ENCODE measurements at places on chromosomes 1 and 21.

GRCh38 chr1:59310549-59311250 lies 13.8 kb downstream of the FGGY start:
- DNase-seq = no peak

- no peak for DNase-seq
These were observed 72.2 kb upstream of the GADD45A start for GRCh38 chr1:67612788-67613241.

- no peak for DNase-seq
These were observed 5.0 kb downstream of the TRIT1 start for GRCh38 chr1:39877980-39878956.

- no peak for DNase-seq
These were observed 15.9 kb downstream of the ZMYND12 start for GRCh38 chr1:42439940-42440339.

DNA sequence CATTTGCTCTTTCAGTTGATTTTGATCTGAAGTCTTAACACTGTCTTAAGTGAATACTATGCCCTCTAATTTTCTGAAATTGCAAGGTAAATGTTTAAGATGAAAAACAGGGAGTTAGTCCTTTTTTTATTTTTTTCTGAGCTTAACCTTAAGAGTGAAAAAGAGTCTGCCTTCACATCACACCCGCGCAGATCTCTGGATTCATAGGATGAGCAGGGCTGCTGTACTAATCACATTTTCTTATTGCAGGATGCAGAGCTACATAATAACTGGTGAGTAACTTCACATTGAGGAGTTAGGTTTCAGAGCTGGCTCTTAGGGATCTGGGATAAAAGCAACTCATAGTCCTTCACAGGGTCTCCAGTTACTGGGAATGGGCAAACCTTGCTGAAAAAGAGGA lies 188.7 kb upstream of the ATP1B1 start:
- peak; percentile 42 for DNase-seq

DNA sequence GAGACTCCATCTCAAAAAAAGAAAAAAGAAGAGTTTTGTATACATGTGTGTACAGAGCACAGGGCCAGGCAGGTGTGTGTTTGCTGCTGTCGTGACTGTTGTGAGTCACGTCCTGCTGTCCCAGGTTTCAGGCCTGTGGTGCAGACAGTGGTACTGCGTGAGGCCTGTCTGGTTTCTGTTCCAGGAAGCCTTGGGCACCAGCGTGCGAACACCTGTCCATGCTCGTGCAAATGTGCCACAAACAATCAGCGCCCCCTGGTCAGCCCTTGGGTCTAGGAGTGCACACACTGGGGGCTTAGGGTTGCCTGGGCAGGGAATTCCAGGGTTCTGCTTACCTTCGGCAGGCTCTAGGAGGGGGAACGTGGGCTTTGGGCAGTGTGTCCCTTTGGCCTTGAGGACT lies 16.9 kb downstream of the GPR157 start:
- DNase-seq = no peak

- no peak for DNase-seq
These were observed 323.5 kb downstream of the DUSP10 start for GRCh38 chr1:221418346-221418745.

- no peak for DNase-seq
These were observed 44.1 kb upstream of the WLS start for GRCh38 chr1:68276448-68276847.

- DNase-seq = no peak
These were observed 346.2 kb upstream of the SNX7 start for GRCh38 chr1:98315309-98315708.

GRCh38 chr21:43921571-43921978 lies 56.6 kb downstream of the AGPAT3 start:
- no peak for DNase-seq

GRCh38 chr1:222794656-222795474 lies 20.0 kb upstream of the DISP1 start:
- no peak for DNase-seq

DNA sequence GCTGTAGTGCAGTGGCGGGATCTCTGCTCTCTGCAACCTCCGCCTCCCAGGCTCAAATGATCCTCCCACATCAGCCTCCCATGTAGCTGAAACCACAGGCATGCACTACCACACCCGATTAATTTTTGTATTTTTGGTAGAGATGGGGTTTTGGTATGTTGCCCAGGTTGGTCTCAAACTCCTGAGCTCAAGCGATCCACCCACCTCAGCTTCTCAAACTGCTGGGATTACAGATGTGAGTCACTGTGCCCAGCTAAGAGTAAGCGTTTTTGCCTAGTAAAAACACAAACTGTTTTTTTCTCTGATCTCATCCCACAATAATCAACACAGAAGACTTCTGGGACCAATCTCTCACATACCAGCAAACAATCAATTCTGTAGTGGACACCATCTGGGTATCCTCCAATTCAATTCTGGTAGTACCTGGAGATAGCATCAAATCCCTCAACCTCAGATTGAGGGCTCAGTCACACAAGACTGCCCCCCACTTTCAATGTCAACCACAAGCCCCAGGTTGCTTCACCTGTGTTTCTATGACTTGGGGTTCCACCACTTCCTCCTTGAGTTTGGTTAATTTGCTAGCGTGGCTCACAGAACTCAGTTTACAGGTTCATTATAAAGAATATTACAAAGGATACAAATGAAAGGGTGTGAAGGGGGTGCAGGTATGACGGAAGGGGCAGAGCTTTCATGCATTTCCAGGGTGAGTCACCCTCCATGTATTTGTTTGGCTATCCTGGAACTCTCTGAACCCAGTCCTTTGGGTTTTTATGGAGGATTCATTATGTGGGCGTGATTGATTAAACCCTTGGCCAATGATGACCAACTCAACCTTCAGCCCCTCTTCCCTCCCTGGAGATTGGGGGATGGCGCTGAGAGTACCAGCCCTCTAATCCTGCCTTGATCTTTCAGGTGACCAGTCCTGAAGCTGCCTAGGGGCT lies 40.0 kb upstream of the RHOU start:
- no peak for DNase-seq

GRCh38 chr1:223222377-223222776 lies 79.3 kb upstream of the TLR5 start:
- no peak for DNase-seq

- DNase-seq = no peak
These were observed at the start of gene LPAR3 for GRCh38 chr1:84892705-84893618. TSS of gene LPAR3 (minus strand) at chr1:84893206. CDS start at chr1:84866120, 27,086 bp downstream.

DNA sequence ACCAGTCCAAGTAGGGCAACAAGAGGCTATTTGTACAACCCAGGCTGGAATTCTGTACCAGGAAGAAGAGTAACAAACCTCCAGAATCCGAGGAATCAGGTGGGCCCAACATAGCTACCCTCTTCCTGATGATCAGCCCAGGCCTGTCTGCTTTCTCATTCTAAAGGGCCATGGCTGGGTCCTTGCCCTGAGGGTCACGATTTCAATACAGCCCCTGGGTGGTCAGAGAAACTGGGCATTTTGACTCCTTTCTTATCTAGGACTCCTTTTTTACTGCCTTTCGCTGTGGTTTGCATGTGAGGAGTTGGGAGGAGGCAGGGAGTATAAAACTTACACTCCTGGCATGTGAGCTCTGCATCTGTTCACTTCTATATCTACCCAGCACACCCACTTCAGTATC lies 164.9 kb upstream of the COA6 start:
- DNase-seq = no peak

DNA sequence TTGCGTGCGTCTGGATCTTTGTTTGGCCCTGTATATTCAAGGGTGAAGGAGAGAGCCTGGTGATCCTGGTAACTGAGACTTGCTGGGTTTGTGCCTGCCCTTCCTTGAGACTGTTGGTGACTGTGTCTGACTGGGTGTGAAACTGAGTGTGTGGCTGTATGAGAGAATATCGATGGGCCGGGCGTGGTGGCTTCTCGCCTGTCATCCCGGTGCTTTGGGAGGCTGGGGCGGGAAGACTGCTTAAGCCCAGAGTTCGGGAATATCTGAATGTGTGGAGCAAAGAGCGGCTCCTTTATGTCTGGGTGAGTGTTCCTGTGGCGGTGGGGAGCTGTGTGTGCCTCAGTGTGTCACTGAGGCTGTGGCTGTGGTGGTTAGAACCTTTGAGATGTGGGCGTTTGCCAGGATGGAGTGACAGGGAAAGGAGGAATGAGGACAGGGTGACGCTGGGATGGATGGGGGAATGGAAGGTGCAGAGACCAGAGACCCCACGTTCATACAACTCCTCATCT lies 2.7 kb upstream of the MARCKSL1 start:
- no peak for DNase-seq

GRCh38 chr1:33000427-33001026 lies 35.9 kb upstream of the RNF19B start:
- DNase-seq = no peak

- no peak for DNase-seq
These were observed 31.0 kb upstream of the POU3F1 start for GRCh38 chr1:38077523-38078147.

DNA sequence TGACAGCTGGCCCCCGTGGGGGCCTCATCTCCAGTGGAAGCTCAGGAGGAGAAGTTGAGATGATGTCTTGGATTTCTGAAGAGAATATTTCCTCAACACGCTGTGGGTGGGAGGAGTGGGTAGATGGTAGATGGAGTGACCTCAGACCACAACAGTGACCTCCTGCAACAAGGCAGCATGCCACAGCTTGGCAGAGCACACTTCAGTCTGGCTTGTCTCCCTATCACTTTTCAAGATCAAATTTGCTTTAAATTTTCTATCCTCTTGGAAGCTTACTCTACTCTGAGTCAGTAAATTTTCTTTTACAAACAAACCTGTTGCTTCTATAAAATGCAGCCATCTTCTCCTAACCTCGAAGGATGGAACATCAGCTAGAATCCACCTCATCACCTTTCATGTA lies 59.7 kb downstream of the NTPCR start:
- no peak for DNase-seq

DNA sequence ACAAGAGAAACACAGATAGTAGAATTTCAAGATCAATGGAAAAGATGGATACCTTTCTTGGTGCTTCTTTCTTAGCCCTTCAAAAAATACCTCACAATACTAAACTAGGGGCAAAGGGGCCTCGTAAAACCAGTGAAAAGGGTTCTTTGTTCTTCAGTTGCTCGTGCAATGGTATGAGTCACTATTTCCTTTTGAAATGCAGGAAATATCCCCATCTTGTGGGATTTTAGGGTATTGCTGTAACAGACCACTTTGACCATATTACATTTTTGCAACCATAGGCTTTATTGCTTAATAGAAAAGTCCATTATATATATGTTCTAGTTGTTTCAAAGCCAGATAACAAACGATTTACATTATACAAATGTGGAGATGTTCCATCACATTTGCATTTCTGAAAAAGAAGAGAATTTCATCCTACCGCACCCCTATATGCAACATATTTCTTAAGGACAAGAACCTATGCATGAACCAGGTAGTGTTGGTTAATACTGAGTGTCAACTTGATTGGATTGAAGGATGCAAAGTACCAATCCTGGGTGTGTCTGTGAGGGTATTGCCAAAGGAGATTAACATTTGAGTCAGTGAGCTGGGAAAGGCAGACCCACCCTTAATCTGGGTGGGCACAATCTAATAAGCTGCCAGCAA lies 88.6 kb upstream of the PKN2 start:
- DNase-seq = no peak

- no peak for DNase-seq
These were observed 10.6 kb downstream of the CD1D start for GRCh38 chr1:158191299-158191698.

GRCh38 chr1:156935505-156936128 lies 15.2 kb downstream of the LRRC71 start:
- no peak for DNase-seq

GRCh38 chr1:221693087-221693486 lies 48.8 kb downstream of the DUSP10 start:
- no peak for DNase-seq

- DNase-seq = no peak
These were observed 116.4 kb downstream of the PBX1 start for GRCh38 chr1:164675342-164675904.

DNA sequence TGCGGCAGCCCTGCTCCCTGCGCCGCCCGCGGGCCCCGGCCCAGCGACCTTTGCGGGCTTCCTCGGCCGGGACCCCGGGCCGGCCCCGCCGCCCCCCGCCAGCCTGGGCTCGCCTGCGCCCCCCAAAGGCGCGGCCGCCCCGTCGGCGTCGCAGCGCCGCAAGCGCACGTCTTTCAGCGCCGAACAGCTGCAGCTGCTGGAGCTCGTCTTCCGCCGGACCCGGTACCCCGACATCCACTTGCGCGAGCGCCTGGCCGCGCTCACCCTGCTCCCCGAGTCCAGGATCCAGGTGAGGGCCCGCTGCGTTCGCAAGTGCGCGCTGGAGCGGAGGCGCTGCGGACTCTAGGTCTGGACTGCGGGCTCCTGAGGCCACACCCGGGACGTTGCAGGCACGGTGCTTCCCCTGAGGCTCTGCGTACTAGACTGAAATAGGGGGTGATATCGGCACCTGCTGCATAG lies 351 bp downstream of the MIXL1 start:
- DNase-seq = no peak

GRCh38 chr1:56709269-56709880 lies 64.3 kb downstream of the PRKAA2 start:
- peak; percentile 33 for DNase-seq

GRCh38 chr1:215076322-215076721 lies 6.2 kb upstream of the KCNK2 start:
- no peak for DNase-seq

DNA sequence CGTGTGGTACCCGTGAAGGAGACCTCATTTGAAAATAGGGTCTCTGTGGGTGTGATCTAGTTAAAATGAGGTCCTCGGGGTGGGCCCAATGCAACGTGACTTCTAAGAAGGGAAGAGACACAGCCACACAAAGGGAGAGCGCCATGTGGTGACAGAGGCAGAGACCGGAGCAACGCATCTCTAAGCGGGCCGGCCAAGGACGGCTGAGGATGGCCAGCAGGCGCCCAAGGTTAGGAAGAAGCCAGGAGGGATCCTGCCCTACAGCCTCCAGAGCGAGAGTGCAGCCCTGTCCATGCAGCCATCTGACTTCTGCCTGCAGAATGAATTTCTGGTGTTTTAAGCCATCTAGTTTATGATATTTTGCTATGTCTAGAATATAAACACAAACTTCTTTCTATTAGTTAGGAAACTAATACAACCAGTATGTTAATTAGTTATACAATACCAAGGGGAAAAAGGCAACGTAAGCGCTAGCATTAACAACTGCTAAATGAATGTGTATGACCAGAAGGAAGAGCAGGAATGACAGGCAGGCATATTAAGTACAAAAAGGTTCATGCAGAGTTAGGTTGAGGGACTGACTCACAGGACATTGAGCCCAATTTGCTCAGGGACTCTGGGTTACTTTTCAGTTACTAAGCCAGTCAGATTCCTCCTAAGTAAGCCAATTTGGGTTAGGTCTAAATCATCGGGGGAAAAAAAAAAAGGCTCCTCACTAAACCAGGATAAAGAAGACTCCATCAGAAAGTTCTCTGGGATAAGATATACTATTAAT lies 4.1 kb downstream of the CEP104 start:
- no peak for DNase-seq

DNA sequence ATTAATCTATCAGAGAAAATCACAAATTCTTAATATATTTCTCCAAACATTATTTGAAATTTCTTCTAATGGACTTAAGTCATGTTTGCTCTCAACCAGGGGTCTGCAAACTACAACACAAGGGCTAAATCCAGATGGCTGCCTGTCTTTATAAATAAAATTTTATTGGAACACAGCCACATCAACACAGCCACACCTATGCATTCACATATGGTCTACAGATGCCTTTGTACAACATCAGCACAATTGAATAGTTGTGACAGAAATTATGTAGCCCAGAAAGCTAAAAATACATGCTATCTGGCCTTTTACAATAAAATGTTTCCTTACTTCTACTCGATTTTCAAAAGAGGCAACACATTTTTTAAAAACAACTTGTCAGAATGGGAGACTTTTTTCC lies 103.9 kb downstream of the DPYD start:
- DNase-seq = no peak

GRCh38 chr1:183302452-183303322 lies 115.5 kb downstream of the NMNAT2 start:
- no peak for DNase-seq

- DNase-seq = no peak
These were observed 76.2 kb downstream of the PBX1 start for GRCh38 chr1:164635059-164635802.
